Stimulated activated naive CD4-positive, alpha-beta T cell (primary cell): ENCODE measurements at places on chromosomes 11 and 22.

- no peak for DNase-seq
Measured at GRCh38 chr11:133156986-133157745, 375.1 kb downstream of the OPCML start.

DNA sequence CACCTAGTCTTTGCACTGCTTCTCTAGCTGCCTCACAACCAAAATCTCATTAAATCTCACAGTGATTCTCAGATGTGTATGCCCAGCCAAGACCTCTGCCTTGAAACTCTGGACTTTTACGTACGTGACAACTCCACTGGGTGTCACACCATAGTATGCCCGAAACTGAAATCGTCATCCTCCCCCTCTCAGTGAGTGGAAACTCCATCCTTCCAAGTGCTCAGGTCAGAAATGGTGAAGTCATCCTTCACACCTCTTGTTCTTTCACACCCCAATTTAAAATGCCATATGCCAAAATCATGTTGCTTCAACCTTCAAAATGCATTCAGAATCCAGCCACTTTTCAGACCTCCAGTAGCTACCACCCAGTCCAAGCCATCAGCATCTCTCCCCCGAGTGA lies 42.5 kb downstream of the SFI1 start:
- DNase-seq: no peak

DNA sequence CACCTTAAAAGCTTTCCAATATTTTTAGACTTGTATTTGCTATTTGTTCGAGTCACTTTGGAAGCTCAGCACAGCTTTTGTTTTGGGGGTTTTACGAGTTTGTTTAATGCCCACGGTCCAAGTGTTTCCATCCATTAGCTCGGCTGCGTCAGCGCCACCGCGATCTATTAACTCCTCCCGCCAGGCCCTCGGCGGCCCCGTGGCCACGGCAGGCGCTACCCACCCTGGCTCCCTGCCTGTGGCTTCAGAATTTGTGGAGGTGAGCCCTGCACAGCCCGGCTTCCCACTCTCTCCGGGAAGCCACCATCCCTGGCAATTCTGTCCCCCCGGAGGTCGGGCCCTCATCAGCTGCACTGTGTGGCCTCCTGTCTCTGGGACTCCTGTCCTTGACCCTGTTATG lies 648.5 kb downstream of the BRD1 start:
- DNase-seq: no peak

GRCh38 chr11:109629734-109630133 lies 207.7 kb downstream of the C11orf87 start:
- no peak for DNase-seq

DNA sequence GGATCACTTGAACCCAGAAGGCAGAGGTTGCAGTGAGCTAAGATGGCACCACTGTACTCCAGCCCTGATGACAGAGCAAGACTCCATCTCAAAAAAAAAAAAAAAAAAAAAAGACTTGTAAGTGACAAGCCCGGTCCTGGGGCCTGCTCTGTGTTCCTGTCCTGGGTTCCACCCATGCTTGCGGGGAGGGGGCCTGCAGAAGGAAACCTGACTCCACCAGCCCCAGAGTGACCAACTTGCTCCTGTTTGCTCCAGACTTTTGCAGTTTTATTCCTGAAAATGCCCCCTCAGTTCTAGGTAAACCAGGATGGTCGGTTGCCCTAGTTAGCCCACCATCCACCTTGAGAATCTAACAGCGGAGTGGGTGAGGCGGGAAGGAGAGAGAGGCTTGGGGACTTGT lies 10.1 kb upstream of the LRP5 start:
- DNase-seq: no peak
